ENCODE measurements at places on chromosomes 2 and 18. TPM values are rescaled to one million over a fixed set of nuclear protein-coding genes. Genes with fewer than 3 reads are reported as not detected.
A peak's percentile ranks its signal among the peaks of the same experiment; 100 is the strongest.

DNA sequence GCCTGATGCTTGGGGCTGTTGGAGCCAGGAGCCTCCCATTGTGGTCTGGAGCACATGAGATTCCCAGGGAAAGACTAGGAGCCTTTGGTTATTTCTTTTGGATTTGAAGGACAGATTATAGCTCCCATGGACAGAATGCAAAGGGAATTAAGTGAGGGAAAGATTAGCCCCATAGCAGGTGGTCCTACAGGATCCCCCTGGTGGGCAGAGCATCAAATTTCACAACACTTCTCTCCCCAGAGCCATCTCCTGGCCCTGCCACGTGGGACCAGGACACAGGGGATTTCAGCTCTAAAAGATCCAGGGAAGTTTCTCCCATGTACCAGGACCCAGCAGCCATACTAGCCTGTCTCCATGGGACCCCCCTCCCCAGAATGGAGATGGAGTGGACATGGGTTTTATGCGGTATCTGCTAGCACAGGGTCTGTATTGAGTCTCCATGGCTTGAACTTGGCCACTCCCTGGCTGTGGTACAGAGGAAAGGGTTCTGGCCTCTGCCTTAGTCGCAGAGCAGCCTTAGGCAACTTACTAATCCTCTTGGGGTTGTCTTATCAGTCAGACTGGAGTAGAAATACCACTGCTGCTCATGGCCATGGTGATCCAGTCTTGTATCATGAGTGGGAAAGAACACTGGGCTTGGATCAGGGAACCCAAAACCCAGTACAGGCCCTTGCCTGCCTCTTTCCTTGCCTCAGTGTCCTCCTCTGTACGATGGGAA lies 6.8 kb upstream of the PLB1 start:
- peak; percentile 53 for DNase-seq

DNA sequence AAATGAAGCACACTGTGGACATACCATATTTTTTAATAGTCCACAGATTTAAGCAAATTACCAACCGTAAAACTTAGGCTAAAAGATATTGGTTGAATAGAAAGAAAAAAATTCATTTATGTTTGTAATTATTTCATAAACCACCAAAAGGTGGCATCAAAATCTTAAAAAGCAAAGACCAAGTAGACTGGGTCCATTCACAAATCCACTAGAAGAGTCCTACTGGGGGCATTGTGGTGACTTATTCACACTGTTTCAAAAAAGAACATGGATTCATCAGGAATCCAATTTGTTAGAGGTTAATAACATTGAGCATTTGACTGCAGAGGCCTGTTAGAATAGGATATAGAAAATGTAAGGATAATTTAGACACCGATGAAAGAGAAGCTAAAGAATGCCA lies 194.9 kb upstream of the KYNU start:
- peak; percentile 53 for DNase-seq

GRCh38 chr2:129877795-129878775 lies 101.4 kb upstream of the RAB6C start:
- peak; percentile 13 for DNase-seq

GRCh38 chr2:39377226-39377939 lies 59.7 kb downstream of the MAP4K3 start:
- DNase-seq: no peak

GRCh38 chr2:147521936-147522335 lies 322.9 kb upstream of the ACVR2A start:
- DNase-seq: no peak

DNA sequence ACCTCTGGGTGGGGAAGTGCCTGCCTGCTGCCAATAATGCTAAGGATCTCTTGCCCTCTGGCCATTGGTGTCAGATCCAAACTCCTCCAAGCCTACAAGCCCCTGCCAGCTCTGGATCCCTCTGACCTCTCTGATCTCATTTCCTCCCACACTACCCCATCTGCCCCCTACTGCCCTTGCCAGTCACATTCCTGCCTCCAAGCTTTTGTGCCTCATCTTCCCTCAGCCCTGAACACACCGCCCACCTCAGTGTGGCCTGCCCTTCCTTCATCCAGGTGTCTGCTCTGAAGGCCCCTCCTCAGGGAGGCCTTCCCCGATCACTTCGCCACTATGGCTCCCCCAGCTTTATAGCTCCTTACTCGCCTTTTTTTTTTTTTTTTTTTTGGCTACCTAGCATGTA lies 161.0 kb upstream of the GLI2 start:
- DNase-seq: no peak

DNA sequence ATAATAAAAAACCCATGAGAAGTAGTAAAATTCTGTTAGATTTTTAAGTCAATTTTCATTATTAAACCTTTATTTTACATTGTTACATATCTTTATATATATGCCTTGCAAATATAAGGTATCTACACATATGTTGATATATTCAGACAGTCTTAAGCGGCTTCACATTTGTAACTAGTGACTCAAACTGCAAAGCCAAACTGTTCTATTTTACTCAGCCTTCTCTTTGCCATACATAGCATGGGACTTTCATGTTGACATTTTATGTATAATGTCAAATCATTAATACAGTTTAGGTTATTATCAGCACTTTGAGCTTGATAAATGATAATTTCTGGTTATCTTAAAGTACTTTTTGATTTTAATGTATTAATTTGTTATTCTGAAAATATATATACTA lies 125.0 kb upstream of the WDSUB1 start:
- no peak for DNase-seq

- no peak for DNase-seq
Observed at GRCh38 chr2:2919574-2920365, 457.8 kb downstream of the EIPR1 start.

DNA sequence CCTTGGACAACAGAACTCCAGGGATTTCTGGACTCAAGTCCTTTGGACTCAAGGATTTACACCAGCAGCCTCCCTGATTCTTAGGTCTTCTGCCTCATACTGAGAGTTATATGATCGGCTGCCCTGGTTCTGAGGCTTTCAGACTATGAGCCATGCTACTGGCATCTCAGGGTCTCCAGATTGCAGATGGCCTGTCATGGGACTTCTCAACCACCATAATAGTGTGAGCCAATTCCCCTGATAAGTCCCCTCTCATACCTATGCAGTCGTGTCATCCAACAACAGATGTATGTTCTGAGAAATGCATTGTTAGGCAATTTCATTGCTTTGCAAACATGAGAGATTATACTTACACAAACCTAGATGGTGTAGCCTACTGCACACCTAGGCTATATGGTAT lies 61.4 kb upstream of the MSTN start:
- DNase-seq: peak; percentile 7

GRCh38 chr2:225354281-225354774 lies 45.2 kb upstream of the NYAP2 start:
- DNase-seq: no peak

DNA sequence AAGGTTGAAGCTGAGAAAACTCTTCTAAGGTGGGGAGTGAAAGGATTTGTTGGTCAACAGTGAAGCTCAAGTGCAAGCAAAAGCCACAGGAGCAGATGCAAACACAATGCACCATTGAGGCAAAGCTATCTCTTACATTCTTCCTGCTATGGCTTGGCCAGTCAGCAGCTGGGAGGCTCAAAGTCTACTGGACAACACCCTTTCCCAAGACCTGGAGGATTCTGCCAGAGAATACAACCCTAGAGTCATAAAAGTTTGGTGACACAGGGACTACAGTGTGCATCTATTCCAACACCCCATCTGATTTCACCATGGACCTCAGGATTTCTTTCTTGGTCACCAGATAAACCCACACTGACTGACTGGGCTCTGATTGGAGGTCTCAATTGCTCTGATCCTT lies 342.0 kb downstream of the HRH4 start:
- DNase-seq: no peak

GRCh38 chr2:228507231-228507824 lies 325.8 kb upstream of the SPHKAP start:
- DNase-seq: no peak

DNA sequence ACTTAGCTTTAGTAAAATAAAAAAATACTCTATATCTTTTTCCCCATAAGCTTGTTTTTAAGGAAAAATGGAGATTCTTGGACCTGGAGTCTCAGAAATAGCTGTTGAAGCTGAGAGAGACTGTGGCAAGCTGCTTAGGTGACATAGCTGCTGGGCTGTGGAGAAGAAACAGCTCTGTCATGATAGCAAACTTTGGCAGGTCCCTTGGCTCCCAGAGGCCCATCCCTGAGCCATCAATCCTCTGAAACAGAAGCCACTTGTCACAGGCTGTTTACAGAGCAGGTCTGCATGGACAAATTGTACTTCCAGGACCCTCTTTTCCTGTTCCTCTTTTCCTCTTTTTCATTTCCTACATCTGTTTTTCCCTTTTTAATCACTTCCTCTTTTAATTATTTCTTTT lies 1370.1 kb upstream of the CRIM1 start:
- no peak for DNase-seq

DNA sequence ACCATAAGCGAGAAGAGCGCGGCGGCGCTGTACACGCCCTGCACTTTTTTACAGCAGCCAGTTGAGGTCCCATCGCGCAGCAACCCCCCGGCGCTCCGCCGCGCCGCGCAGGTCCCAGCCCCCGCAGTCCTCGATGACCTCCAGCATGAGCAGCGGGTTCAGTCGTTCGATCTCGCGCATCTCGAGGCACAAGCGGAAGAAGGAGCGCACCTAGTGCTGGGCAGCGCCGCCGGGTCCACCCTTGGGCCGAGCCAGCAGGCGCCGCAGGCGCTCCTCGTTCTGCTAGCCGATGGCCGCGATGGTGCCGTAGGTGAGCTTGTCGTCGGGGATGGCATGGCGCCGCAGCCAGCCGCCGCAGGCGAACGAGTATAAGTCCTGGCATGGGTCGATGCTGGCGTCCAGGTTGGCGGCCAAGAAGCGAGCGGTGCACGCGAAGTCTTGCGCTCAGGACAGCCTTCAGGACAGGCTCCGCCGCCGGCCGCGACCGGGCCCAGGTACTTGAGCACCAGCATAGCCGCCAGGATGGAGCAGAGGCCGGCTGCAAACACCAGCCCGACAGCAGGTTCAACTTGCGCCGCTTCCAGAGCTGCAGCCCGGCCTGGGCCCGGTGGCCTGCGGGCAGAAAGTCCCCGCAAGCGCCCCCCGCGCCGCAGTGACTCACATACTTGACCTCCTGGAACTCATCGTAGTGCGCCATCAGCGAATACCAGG lies 8.3 kb downstream of the ALPP start:
- no peak for DNase-seq

- DNase-seq: no peak
Observed at GRCh38 chr2:83517727-83518368, 941.2 kb downstream of the SUCLG1 start.

DNA sequence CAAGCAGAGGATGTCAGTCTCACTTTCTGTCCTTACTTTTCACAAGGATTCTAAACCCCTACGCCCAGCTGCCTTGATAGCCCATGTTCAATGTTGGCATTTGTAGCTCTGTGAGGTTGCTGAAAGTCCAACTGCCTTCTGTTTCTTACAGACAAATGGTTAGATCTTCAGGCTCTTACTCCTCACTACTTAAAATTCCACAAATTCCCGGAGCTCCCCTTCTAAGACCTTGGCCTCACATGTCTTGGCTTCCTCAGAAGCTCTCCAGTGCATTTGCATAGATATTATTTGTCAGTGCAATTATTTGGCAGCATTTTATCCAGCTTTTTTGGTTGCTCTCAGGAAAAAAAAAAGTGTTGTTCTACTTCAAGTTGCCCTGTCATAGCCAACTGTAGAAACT lies 453.7 kb upstream of the CELF4 start:
- no peak for DNase-seq

The NRBP1 gene
- total RNA-seq: 125 TPM

The SERPINB11 gene
- total RNA-seq: 1.6 TPM

The C18orf54 gene
- total RNA-seq: 1.1 TPM

The SERPINB13 gene
- total RNA-seq: 48.0 TPM

All from bronchial epithelial cell (primary cell).